ENCODE measurements at places on chromosomes 12 and 14.
A peak's percentile ranks its signal among the peaks of the same experiment; 100 is the strongest.

DNA sequence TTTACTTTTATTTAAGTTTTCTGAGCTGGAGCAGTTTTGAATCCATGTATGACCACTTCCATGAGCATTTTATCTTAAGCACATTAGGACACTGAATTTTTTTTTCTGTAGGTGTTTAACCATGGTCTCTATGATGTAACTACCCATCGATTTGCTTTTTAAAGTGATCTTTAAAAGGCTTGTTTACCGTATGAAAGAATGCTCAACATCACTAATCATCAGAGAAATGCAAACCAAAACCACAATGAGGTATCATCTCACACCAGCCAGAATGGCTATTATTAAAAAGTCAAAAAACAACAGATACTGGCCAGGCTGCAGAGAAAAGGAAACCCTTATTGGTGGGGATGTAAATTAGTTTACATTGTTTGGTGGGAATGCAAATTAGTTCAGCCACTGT lies 23.0 kb downstream of the GLRX5 start:
- no peak for DNase-seq

GRCh38 chr12:104997541-104997940 lies 11.4 kb downstream of the NOPCHAP1 start:
- DNase-seq, result no peak

DNA sequence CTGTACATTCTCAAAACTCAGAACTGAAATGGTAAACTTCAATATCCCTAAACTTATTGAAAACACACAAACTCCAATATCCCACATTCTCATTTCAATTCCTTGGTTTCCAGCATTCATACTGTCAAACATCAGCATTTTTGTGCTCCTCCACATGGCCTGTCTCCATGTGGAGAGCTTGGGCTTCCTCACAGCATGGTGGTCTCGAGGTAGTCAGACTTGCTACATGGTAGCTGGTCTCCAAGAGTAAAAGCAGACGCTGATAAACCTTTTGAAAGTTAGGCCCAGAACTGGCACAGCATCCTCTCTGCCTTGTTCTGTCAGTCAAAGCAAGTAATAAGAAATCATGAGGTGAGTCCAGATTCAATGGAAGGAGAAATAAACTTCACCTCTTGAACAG lies 70.5 kb downstream of the VCPKMT start:
- no peak for DNase-seq

GRCh38 chr14:102087762-102088011 lies 843 bp upstream of the HSP90AA1 start:
- no peak for DNase-seq

DNA sequence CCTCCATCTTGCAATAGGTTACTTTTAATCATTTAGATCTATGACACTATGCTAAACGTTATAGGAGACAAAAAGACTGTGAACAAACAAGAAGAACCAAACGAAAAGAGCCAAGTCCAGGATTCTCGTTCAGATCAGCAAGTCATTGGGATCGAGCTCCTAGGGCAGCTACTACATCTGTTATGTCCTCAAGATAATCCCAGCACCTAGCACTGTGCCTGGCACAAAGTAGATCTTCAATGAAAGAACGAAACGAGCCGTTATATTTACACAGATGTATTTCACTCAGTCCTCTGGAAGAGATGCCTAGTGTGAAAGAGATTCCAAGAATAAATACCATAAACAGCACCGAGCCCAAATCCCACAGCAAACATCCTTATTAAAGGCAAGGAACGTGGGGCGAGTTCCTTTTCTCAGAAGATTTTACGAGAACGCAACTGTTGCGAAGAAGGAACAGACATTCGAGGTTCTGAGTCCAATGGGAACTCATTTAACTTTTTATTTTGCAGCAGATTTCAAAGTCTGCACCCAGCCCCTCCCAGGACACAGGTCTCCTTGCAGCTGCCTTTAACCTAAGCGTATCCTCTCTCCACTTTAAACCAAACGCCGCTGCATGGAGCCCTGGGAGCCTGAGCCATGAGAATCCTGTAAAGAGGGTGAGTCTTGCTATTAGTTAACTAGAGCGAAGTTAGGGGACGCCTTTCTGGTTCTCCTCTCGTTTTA lies 544 bp upstream of the TDP1 start:
- peak; percentile 62 for DNase-seq

DNA sequence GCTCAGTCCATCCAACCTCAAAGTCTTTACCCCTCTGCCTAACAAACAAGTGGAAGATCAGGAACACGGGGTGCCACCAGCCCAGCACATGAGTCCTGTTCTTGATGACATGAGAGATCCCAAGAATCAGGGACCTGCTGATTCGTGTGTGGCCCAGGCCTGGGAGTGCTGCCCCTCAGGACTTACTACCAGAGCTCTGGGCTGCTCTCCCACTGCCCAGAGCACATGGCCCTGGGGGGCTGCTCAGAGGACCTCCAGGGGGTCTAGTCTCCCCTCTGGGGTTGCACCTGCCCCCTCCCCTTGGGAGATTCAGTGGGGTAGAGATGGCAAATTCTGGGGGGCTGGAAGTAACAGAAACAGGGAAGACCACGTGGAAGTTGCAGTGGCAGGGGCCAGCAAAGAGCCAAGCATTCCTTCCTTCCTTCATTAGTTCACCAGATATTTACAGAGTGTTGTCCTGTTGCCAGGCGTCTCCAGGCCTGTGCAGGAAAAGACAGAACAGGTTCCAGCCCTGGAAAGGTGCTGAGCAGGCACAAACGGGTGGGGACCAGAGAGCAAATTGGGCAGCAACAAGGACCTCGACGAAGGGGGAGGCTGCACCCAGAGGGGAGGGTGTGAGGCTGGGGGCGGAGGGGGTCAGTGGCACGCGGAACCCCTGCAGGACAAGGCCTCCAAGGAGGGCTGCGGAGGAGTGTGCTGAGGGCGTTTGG lies 45.1 kb upstream of the MEG3 start:
- DNase-seq, result no peak

GRCh38 chr12:111596985-111597830 lies 1.9 kb downstream of the ATXN2 start:
- no peak for DNase-seq

GRCh38 chr14:90551070-90551704 lies 154.4 kb downstream of the CALM1 start:
- no peak for DNase-seq

- no peak for DNase-seq
Observed at GRCh38 chr14:31292937-31293616, 85.5 kb upstream of the HECTD1 start.

DNA sequence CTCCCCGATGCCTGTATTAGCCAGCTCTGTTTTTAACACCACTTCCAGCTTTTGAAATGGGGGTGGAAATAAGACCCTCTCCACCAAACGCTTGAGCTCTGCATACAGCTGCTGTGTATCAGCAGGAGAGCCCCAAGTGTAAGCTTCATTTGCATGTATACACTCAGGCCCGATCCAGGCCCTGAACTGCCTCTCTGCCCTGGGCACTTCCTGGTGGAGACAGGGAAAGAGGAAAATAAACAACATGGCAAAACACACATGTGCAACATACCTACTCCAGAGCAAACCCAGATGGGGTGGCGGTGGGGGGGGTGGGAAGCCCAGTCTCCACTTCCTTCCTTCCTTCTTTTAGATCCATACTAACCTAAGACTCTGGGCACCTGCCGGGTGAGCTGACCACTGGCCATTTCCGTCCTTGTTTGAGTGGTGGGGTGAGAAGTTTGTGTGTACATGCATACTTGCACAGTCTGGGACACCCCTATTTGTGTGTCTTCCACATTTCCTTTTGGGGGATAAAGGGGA lies 55.3 kb downstream of the RBM19 start:
- no peak for DNase-seq

DNA sequence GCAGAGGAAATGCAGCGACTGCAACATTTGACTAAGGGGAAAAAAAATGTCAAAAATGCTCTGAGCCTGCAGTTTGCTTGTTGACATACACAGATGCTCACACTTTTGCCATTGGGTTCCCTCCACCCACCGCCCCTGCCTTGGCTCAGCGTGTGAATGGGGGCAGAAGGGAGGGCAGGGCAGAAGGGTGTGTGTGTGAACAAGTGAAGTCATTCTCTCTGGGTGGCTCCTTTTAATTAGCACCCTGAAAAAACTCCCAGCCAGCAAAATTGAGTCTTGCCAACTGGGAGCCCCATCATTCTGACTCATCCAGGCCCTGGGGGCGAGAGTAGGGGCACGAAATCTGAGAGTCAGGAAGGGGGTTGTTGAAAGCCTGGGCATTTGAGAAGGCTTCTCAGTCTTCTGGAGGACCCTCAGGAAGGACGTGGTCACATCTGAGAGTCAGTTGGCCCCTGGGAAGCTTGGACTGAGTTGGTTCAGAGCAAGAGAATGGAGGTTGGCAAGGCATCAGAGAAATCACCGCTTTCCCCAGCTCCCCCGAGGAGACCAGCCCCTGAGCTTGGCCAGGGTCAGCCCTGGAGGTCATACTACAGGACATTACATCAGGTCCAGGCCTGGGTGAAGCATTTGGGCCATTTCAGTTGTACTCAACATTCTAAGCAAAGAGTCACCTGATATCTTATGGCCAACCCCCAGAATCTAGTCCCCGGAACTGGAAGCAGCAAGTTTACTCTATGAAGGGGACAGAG lies 22.7 kb upstream of the KRT78 start:
- no peak for DNase-seq
